HS-5 (cell line): ENCODE measurements at places on chromosomes 11 and 22.

- DNase-seq: no peak
Observed at GRCh38 chr22:44567846-44568493, 69.9 kb upstream of the RTL6 start.

DNA sequence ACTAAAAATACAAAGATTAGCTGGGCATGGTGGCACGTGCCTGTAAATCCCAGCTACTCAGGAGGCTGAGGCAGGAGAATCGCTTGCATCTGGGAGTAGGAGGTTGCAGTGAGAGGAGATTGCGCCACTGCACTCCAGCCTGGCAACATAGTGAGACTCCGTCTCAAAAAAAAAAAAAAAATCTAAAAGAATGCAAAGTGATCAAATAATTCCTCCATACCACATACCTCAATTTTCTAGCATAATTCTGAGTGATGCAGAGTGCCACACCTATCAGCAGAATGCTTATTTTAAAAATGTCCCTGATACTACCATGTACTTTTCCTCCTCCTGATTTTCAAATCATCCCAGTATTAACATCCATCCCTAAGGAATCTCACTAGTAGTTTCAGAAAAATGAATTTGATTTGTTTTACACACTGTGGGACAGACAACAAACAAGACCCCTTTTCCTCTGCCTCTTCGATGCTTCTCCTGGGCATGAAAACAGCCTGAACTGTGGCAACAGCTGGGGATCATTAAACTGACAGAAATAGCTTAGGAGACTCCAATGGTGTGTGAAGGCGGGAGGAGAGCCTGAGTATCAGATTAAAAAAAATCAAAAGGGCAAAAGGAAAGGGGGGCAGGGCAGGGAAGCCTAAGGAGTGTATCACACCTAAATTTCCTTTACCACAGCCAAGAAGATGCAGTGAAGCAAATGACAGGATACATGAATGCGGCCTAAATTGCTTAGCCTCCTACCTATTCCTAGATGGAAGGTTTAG lies 114.7 kb downstream of the SGSM3 start:
- no peak for DNase-seq

DNA sequence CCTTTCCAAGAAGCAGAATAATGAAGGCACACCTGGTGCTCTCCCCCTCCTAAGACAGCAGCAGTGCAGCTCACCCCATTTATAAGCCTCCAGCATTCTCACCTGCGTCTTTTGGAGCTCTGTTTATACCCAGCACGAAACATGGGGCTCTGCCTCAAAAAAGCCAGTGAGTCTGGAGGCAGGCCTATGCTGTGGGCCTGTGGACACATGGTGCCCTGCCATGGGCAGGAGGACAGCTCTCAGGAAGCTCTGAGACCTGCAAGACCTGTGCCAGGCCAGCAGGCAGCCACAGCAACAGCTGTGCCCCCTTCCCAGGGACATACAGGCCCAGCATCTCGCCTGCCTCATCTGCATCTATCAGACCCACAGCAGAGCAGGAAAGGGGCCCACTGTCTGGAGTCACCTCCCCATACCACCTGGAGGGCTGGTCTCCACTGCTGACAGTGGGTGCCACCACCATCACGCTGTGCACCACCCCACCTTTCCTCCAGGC lies 64.2 kb downstream of the DGCR2 start:
- DNase-seq: no peak

GRCh38 chr11:77020734-77021133 lies 13.5 kb upstream of the B3GNT6 start:
- DNase-seq: no peak

GRCh38 chr11:11982975-11983374 lies 25.5 kb downstream of the DKK3 start:
- no peak for DNase-seq

DNA sequence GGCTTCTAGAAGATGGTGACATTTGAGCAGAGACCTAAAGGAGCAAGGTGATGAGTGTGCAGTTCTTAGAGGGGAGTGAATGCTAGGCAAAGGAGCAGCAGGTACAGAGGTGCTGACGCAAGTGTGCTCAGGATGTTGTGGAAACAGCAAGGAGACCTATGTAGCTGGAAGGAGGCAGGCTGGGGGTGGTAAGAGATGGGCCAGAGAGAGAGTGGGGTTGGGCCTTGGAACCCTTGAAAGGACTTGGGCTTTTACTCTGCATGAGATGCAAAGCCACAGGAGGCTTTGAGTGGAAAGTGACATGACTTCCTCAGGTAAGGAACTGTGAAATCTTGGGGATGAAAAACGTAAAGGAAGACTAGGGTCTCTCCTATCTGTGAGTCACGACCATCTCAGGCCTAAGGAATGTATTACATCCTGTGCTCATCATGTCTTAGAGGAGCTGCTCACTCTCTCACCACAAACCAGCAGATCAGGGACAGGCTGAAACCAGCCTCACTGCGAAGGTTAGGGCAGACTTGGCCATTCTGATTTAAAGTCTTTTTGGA lies 65.4 kb downstream of the MICAL2 start:
- DNase-seq: peak; percentile 91

DNA sequence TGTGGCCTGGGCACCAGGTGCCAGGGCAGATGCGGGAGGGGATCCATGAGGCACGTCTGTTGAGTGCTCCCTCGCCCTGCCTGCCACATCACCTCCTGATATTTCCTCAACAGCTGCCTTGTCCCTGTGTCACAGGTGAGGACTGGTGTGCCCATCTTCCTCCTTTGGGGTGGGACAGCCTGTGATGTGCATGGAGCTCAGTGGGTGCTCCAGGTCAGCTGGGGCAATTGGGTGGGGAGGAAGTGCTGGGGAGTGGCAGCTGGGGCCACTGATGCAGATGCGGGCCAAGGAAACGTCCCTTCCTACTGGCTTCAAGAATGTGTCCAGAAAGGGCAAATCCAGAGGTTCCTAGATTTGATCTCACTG lies 83.6 kb downstream of the MORC2 start:
- DNase-seq: no peak

DNA sequence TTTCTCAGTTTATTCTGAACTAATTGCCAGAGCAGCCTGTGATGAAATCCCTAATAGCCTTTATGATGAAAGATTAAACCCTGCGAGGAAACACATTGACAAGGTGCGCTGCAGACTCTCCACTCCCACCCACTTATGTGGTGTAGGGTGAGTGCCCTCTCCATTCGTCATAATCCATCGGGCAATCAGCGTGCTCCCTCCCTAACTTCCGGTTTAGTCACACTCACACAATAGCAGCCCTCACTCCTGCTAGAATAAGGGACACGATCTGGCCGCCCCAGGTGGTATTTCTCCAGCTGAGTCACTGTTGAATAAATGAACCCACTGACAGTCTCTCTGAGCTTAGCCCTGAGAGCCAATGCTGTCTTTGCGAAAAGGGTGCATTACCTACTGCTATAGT lies 188.3 kb downstream of the OPCML start:
- DNase-seq: no peak

- no peak for DNase-seq
Observed at GRCh38 chr22:47213571-47214230, 451.3 kb downstream of the TBC1D22A start.

DNA sequence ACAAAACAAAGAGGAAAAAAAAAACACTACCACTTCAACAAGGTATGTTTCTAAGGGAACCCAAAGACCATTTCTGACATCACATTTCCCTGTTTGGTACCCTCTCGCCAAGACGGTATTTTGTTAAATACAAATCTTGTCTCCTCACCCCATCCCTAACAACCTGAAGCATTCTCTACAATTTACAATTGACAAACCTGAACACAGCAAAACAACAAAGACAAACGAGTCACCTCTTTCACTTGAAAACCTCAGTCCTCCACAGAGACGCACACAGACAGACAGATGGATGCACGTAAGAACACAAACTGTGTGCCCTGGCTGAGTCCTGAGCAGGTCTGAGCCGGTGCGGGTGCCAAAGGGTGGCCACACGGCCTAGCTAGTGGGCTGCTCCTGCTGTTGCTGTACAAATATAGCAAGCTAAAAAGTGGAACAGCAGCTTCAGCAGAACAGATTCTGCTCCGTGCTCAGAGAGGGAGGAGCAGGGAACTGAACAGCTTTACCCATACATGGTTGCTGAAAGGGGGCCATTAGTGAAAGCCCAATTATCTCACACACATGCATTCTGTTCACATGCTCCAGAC lies 28.5 kb downstream of the CELF1 start:
- no peak for DNase-seq

- DNase-seq: no peak
Observed at GRCh38 chr11:68911731-68912130, 8.0 kb downstream of the IGHMBP2 start.

DNA sequence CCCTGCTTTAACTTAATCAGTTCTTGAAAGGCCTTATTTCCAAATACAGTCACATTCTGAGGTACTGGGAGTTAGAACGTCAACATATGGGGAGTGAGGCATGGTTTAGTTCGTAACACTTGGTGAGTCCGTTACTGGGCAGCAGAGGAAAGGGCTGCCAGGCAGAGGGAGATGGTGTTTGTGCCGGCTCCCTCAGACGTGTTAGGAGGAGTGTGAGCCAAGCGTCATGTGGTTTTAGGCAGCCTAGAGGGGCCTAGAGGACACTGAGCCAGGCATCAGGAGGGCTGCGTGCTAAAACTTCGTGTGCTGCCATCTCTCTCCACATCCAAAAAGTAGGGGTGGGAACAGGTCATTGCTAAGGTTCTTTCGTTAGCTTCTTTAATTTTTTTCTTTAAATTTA lies 10.2 kb downstream of the BCR start:
- DNase-seq: no peak

DNA sequence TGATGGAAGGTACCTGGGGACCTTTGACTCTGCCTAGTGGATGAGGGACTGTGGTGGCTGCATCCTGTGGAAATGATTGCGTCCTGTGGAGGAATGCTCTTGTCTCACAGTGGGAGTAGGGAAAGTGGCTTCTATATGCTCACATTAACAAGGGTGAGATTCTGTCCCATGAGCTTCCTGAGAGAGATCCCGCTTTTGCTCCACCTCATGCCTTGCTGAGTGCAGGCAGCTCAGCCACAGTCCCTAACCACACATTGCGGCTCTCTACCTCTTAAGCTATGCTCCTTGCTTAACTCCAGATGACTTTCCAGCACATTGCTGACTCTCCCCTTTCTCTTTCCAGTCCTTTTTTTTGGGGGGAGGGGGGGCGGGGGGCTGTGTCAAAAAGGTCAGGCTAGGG lies 45.0 kb downstream of the TEAD1 start:
- no peak for DNase-seq

DNA sequence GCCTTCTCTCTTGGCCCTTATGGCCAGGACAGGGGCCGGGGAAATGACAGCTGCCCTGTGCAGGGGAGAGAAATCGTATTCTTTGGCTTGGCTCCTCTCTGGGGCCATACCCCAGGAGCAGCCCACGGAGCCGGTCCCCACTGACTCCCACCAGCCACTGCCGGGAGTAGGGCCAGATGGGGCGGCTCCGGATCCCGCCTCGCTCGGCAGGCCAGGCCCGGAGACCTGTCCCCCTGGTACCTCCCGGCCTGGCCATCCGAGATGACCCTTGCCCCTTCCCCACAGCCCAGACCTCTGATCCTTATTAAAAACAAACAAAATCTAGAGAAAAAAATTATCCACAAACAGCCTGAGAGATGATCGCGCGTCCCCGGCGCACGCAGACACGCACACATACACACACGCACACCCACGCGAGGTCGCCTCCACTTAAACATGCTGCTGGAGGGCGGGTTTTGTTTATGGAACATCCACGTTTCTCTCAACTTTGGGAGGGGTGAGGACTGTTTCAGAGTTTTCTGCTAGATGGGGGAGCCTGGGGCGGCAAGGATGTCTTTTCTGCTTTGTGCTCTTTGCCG lies 59.1 kb downstream of the IGLL1 start:
- no peak for DNase-seq

- no peak for DNase-seq
Observed at GRCh38 chr22:35266277-35266676, 9.0 kb downstream of the HMGXB4 start.

- peak; percentile 4 for DNase-seq
Observed at GRCh38 chr11:57566905-57567514, 462 bp downstream of the UBE2L6 start.

GRCh38 chr11:57772562-57772961 lies 11.0 kb downstream of the CTNND1 start:
- DNase-seq: no peak

- DNase-seq: no peak
Observed at GRCh38 chr11:111531687-111532364, 8.7 kb upstream of the LAYN start.

DNA sequence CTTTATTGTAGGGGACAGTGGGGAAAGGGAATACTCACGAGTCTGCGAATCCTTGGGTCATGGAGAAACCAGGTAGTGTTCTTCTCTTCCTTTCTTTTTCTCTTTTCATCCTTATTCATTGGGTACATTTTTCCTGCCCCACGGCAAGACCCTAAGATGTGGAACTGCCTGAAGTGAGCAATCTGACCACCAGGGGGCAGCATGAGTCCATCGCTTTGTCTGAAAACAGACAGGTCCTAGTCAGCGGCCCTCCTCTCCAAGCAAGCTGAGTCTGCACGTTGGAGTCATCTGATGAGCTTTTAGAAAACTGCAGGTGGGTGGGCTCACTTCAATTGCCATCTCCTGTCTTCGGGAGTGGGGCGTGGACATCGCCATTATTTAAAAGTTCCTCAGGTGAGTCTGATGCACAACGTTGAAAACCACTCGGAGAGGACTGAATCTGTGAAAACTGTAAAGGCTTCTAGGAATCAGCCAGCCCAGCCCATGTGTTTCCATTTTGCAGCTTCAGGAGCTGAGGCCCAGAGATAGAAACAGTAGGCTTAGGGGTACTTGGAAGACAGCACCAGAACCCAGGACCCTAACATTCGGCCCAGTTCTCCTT lies 34.0 kb upstream of the FBXO3 start:
- peak; percentile 39 for DNase-seq

DNA sequence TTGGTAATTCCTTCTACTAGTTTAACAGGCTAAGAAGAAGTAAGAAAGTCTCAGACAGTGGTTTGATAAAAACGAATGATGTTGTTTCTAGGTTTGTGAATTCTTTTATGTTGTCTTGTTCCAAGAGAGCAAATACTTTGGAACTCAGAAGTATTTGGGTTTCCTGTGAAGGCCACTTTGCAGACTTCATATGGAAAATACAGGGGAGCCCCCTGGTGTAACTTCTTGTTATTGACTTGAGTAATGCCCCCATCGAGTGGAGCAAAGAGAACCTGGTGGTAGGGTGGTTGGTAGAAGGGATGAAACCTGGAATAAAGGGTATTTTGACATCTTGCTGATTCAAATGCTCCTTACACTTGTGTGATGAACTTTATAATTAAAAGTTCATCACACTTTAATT lies 40.0 kb upstream of the PTH start:
- no peak for DNase-seq

DNA sequence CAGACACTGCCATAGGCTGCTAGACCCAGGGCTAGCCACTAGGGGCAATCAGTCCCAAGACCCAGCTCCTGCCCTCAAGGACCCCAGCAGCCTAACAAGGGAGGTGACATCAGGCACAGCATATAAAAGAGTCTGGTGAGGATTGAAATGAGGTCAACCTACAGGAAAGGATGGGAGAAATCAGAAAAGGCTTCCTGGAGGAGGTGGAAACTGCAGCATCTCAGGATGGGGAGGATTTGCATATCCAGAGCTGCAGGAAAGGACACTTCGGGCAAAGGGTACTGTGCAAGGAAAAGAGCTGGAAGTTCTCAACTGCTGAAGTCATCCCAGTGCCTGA lies 2.9 kb upstream of the ARFGAP2 start:
- DNase-seq: no peak
